ENCODE measurements at places on chromosomes 6 and 20.
A peak's percentile ranks its signal among the peaks of the same experiment; 100 is the strongest.

DNA sequence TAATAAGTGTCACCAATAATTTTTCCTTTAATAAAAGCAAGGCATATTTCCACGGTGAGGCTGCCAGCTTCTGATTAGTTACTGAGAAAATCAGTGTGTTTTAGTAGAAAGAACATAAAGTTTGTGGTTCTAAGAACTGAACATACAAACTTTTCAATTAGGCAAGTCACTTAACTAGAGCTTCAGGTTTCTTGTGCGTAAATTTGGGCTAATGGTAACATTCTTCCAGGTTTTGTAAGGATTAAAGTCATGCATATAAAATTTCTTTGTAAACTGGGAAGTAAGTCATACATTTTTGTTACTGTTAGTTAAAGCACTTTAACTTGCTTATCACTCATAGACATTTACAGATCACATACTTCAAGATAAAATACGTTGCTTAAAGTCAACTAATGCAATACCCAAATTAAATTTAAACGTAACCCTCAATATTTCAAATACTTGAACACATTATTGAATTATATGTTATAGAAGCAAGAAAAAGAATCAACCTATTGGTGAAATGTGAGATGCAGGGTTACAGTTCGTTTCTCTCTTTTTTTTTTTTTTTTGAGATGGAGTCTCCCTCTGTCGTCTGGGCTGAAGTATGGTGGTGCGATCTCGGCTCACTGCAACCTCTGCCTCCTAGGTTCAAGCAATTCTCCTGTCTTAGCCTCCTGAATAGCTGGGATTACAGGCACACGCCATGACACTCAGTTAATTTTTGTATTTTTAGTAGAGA, 327.3 kb upstream of the NOX3 start:
- no peak for DNase-seq

GRCh38 chr6:30162265-30163089, 869 bp upstream of the TRIM15 start:
- no peak for DNase-seq

GRCh38 chr6:147911686-147912085, 403.2 kb downstream of the SAMD5 start:
- peak; percentile 49 for DNase-seq

GRCh38 chr6:158972241-158973233, 27.5 kb downstream of the RSPH3 start:
- DNase-seq = no peak

GRCh38 chr20:24522452-24523330, 53.3 kb downstream of the SYNDIG1 start:
- DNase-seq = no peak
